ENCODE measurements at places on chromosomes 6 and 20.
A peak's percentile ranks its signal among the peaks of the same experiment; 100 is the strongest.

- DNase-seq = no peak
These were observed 27.8 kb upstream of the SMIM28 start for GRCh38 chr6:138349891-138350290.

GRCh38 chr20:49985157-49985556, 2.4 kb downstream of the SNAI1 start:
- DNase-seq = no peak

DNA sequence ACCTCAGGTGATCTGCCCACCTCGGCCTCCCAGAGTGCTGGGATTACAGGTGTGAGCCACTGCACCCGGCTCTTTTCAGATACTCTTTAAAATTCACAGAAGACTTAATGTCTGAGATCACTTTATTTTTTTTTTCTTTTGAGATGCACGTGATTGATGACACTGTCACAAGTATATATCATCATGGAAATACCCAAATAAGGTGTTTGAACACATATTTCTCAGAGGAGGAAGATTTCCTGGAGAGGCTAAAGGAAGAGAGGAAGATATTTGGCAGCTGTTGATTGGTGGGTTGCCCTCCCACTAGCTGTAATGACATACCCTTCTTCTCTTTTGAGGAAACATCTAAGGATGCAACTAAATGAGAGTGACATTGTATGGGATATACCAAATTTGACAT, 225.9 kb upstream of the CITED2 start:
- DNase-seq = no peak

DNA sequence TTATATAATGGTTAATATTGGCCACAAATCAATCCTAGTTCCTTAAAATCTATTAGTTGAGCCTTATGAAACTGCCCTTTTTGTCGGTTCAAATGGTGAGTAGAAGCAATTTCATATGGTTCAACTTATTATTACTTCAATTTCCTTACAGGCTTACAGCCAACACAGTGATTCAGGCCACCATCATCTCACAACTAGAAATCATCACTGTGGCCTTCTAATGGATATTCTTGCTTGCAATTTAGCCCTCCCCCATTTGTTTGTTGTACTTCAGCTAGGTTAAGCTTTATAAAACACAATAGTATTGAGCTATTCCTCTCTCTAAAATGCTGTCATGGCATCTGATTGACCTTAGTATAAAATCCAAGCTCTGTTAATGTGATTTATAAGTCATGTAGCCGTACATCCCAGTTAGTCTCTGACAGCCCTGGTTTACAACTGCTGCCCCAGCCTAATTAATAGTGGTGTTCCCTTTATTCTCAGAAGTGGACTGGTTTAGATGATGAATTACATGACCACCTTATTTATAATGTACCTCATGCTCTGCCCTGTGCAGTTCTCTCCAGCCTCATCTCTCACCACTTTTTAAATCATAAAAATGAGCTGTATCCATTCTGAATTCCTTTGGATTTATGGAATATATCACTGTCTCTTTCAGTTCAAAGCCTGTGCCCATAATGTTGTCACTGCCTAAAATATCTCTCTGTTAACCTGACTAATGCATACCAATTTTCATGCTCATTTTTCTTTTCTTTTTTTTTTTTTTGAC, 36.7 kb downstream of the LAMA2 start:
- DNase-seq = no peak

GRCh38 chr6:71326611-71327010, 38.0 kb downstream of the OGFRL1 start:
- DNase-seq = no peak

GRCh38 chr6:33670971-33671743, 40.3 kb downstream of the UQCC2 start:
- peak; percentile 26 for DNase-seq

DNA sequence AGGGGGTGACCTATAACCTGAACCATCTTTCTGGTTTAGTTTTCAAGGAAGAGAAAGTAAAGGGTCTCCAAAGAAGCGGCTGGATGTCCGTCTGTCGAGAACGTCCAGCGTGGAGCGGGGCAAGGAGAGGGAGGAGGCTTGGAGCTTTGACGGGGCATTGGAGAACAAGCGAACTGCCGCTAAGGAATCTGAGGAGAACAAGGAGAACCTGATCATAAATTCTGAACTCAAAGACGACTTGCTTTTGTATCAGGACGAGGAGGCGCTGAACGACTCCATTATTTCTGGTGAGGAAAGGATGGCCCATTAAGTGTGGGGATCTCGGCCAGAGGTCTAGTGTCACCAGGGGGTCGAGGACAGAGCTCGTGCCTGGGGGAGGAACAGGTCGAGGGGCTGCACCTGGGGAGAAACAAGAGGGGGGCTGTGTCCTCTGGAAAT, 159.2 kb downstream of the SYCP2 start:
- DNase-seq = no peak

- no peak for DNase-seq
These were observed 261.4 kb downstream of the KHDC1L start for GRCh38 chr6:72963946-72964345.

DNA sequence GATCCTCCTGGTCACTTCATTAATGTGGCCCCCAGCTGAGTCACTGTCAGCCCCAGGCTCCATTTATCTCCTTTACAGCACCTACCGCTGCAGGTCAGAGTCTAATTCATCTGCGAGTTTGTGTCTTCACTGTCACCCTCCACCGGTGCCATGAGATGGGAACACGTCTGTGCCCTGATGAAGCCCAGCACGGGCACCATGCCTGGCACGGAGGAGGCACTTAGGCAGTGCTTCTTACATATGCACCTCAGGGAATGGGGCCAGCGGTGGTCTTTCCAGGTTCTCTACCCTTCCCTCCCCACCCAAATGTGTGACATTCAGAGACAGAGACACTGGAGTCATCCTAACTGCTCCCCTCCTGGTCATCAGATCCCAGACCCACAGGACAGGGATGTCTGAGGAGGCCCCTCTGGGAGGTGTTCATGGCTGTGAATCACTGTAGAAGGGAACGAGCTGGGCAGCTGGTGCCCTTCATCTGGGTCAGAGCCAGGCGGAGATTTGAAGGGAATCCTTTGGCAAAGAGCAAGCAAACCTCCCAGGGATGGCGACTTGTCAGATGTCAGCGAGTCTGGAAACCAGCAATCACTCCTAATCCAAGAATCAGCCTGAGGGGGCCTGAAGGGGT, 364.6 kb downstream of the PREX1 start:
- no peak for DNase-seq

GRCh38 chr6:131851049-131851769, 43.4 kb downstream of the ENPP1 start:
- DNase-seq = no peak

DNA sequence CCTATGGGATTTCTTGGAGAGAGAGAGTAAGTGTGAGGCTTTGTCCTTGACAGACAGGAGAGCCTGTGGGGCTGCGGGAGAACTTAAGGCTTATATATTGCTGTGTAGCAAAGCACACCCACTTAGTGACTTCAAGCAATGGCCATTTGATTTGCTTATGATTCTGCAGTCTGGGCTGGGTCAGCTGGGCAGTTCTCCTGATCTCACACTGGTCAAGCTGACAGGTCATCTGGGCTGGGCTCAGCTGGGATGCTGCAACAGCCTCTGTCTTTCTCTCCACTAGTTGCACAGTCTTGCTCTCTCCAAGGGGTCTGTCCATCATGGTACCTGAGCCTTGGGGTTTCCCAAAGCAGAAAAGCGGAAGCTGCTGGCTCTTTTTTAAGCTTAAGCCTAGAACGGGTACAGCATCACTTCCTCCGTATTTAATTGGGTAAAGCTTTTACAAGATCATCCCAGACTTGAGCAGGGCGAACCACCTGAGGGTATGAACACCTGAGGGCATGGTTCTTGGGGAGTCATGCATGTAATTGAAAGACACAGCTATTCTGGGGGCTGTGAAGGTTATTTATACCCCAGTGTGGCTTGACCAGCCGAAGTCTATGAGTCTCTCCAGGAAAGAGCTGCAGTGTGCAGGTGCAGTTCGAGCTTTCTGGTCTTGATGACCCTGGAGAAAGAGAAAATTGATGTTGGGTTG, 13.3 kb upstream of the GGTLC1 start:
- no peak for DNase-seq

GRCh38 chr20:41183391-41183790, 46.0 kb downstream of the PLCG1 start:
- no peak for DNase-seq

- no peak for DNase-seq
These were observed 27.7 kb downstream of the GNAS-AS1 start for GRCh38 chr20:58822748-58823730.
